ENCODE measurements at places on chromosomes 11 and 22.

DNA sequence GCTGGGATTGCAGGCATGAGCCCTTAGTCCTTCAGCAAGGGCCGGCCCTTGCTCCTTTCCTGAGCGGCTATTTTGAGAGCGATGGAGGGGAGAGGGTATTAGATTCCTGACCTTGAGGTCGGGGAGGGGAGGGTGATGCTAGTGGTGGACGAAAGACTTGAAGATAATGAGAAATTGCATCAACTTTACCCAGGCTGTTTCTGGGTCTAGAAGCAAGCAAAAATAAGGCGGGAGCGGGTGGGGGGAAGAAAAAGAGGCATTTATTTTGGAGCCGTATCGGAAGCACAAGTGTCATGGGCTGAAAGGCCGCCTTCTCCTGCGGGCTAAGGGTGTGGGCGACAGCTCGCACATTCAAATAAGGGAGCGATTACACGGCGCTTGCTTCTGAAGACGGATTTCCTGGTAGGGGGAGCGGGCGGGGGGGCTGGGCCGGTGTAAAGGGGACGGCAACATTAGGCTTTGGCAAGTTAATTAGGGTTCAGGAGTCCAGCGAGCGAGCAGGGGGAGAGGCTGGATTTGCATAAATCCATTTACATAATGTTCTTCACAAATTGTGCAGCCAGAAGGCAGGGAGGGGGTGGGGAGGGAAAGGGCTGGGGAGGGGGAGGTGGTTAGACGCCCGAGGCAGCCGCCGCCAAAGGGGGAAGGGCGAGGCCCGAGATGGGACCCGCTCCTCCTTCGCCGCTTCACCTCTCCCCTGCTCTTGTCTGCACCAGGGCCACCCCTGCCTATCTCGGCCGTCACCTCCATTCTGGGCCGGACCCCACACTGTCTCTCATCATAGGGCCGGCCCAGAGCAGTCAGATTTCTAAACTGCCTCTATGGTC, 245.9 kb downstream of the MIAT start:
- no peak for DNase-seq

- DNase-seq: no peak
Observed at GRCh38 chr22:23622634-23623033, 9.5 kb downstream of the DRICH1 start.

- no peak for DNase-seq
Observed at GRCh38 chr22:47811971-47812370, 1049.5 kb downstream of the TBC1D22A start.

GRCh38 chr11:13448876-13449275, 14.1 kb downstream of the BTBD10 start:
- no peak for DNase-seq

GRCh38 chr11:63508745-63509144, 2.9 kb downstream of the LGALS12 start:
- DNase-seq: no peak

DNA sequence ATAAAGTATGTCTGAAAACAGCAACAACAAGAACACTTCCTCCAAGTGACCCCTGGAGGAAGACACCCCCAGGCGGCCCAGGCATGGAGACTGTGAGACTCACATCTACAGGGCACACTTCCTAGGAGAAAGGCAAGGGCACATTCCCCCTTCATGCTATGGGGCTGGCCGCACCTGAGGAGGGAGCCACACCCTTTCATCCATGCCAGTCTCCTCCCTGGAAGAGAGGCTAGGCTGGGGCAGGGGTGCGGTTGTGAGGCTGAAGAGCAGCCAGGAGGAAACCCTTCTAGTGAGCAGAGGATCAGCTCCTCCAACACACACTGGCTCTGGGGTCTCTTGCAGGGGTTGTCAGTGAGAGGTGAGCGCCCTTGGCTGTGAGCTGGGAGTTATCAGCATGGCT, 678.8 kb downstream of the NTM start:
- no peak for DNase-seq

GRCh38 chr11:12169822-12170221, 59.4 kb downstream of the MICAL2 start:
- no peak for DNase-seq

DNA sequence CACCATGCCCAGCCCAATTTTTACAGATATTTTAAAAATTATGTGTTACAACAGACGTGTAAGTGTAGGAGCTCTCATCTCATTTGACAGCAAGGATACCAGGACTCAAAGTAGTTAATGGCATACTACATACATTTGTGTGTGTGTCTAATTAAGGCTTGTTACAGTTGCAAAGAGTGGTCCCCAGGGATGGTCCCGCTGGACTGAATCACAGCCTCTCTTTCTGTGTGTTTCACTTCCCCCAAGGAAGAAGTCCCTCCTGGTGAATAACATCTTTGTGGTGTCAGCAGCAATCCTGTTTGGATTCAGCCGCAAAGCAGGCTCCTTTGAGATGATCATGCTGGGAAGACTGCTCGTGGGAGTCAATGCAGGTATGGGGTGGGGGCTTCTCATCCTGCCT, 17.2 kb downstream of the SLC2A11 start:
- no peak for DNase-seq

- DNase-seq: no peak
Observed at GRCh38 chr11:57652662-57653061, 3.0 kb upstream of the YPEL4 start.

GRCh38 chr11:13784855-13785254, 116.4 kb downstream of the FAR1 start:
- DNase-seq: no peak

- DNase-seq: no peak
Observed at GRCh38 chr11:69152733-69153421, 2.9 kb upstream of the SMIM38 start.

DNA sequence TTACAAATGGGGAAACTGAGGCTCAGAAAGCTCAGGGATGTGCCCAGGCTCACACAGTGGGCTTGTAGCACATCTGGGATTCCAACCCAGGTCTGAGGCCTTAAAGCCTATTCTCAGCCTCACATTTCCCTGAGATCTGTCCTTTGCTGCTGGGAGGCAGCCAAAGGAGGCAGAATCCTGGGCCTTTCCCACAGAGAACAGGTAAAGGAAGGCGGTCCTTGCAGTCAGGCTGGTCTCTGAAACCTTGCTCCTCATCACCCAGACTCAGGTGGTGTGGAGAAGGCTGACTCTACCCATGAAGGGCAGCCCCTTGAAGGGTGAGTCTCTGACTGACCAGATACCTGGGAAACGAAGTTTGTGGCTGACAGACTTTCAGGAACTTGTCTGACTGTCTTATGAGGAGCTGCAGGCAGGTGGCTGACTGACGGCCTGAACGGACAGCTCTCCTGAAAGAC, 7.8 kb downstream of the SLCO2B1 start:
- no peak for DNase-seq

DNA sequence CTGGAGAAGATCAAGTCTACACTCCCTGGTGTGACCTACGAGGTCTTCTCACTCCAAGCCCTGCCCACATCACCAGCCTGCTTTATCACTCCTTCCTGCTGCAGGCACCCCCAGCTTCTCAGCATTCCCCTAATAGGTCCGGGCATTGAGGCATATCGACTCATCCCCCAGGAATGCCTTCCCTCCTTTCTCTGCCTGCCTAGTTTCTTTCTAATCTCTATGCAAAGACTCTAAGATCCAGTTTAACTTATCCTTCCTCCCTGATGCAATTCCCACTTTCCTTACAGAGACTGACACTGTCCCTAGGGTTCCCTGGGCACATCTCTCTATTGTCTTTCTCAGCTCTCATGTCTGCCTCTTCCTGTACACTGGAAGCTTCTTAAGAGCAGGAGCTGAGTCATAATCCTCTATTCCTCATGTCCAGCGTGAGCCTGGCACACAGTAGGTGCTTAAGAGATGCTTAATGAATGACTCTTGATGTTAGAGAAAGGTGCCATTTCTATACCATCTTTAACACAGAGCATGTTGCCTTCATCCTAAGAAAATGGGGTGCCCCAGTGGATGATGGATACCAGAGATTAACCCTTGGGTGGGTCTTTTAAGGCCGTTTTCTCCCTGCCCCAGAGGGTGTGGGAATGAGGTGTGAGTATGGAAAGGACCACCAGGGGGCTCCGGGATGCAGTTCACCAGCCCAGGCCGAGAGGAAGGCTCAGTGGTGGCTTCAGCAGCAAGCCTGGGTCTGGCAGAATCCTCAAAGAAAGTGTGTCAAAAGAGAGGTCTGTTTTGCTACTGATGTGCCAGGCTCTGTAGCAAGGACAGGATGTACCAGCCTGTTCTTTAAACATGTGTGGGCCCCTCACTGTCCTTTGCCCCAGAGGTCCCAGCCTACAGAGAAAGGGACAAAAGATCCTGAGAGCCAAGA, 34.7 kb downstream of the PARVA start:
- DNase-seq: peak; percentile 50

DNA sequence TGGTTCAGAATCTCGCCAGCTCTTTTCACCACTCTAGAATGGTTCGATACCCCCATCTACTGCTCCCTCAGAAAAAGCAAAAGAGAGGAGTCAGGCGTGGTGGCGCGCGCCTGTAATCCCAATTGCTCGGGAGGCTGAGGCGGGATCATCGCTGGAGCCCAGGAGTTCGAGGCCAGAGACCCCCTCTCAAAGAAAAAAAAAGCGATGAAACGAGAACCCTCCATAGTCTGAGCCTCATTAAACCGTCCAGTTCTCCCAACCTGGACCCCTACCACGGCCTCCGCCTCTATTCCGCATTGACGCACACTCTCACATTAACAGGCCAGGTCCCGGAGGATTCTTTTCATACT, 439 bp downstream of the SPA17 start:
- no peak for DNase-seq

DNA sequence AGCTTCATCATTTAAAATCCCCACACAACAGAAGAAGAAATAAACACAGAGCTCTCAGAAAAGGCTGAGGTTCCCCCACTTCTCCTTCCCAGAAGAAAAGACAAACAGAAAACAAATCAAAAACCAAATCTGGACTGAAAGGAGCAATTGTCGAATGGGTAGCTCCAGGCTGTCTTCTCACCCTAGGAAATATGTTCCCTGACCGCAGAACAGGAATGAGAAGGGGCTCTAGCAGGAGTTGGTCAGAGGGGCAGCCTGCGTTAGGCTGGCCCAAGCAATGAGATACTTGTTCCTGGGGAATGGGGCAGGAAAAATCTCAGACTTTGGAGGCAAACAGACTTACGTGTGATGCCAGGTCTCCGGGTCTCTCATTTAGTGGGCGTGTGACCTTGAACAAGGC, 562.6 kb upstream of the CADM1 start:
- no peak for DNase-seq

- no peak for DNase-seq
Observed at GRCh38 chr22:24429411-24430365, 2.3 kb downstream of the ADORA2A start.

- no peak for DNase-seq
Observed at GRCh38 chr11:32426192-32426591, 9.1 kb downstream of the WT1 start.

- DNase-seq: no peak
Observed at GRCh38 chr11:49952091-49952490, at the start of gene OR4C13. Gene OR4C13, plus strand, starts transcription at chr11:49952391. Its CDS starts 32 bp downstream, at chr11:49952423.

DNA sequence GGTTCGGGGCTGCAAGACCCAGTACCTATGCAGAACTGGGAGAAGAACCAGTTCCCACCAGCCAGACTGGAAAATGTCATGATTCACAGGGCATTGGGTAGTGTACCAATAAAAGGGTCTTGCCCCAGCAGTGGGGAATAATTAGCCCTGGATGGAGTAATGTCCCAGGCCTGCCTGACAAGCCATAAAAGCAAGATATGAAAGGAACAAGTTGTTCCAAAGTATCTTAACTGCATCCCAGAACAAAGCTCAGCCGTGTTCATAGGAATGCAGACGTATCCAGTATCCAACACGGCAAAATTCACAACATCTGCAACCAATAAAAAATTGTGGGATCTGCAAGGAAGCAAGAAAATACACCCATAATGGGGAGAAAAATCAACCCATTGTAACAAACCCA, 47.9 kb downstream of the ASCL2 start:
- no peak for DNase-seq

GRCh38 chr11:84870486-84870885, 756.7 kb downstream of the DLG2 start:
- DNase-seq: no peak

DNA sequence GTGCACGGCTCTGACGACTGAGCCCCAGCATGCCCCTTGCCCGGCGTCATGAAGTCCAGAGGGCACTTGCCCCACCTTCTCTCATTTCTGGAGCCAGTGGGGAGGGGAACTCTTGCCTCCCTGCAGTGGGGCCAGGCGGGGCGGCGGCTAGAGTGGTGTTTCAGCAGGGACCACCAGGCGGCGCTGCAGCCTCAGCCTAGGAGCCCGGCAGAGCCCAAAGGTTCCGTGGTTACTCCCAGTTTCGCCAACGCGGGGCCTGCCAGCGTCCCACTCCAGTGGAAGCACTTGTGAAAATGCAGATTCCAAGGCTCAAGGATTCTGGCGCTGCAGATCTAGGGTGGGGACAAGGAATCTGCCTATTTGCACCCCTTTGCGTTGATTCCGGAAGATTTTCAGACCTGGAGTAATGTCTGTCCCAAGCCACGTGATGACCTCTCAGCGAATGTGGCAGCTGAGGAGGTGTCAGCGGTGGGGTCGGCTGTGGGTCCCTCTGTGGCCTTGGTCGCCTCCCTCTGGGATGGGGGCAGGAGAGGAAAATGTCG, 55.7 kb downstream of the CD82 start:
- peak; percentile 34 for DNase-seq

- no peak for DNase-seq
Observed at GRCh38 chr11:105838668-105839384, 183.2 kb downstream of the MSANTD4 start.

GRCh38 chr22:20857838-20858614, 585 bp downstream of the PI4KA start:
- peak; percentile 32 for DNase-seq

DNA sequence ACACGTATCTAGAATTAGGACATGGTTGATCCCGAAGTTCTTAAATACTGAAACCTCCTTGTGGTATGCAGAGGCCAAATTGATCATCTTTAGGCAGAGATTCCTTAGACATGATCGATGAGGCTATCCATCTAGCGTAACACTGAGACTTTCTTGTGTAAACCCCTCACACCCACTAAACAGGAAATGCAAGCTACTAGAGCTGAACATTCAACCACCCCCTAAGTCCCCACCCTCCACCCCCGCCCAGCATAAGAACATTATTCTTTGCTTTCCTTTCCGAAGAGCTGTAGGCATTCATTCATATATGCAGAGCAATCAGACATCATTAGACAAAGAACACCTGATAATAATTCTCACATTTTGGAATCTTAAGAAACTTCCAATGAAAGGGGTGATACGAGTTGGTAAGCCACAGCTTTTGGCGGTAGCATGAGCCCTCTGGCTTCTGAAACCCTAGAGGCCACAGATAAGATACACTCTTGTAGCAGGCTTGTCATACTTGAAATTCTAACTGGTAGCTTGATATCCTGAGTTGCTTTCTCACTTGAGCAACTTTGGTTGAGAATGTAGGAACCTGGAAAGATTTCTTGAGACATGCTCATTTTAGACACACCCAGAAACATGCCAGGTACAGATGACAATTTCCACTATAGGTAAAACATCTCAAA, 42.2 kb downstream of the FLI1 start:
- no peak for DNase-seq

DNA sequence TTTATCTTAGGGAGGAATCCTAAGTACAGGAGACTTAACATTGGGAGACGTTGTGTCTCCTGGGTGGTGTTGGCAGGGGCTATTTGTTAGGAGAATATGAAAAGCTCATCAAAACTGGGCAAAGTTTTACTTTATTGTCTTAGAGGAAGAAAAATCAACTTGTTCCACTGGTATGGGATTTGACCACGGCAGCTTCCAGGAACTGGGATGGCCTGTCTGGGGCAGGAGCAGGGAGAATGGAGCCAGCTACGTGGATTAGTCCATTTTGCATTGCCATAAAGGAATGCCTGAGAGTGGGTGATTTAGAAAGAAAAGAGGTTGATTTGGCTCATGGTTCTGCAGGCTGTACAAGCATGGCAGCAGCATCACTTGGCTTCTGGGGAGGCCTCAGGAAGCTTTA, 198.4 kb downstream of the ADAMTS15 start:
- no peak for DNase-seq

- no peak for DNase-seq
Observed at GRCh38 chr11:133835593-133836548, 9.4 kb downstream of the SPATA19 start.

Measured in NCI-H748 treated with DMSO at 0.1 percent for 48 hours (cell line).